ENCODE measurements at places on chromosomes 16 and 17.
A peak's percentile ranks its signal among the peaks of the same experiment; 100 is the strongest.

GRCh38 chr17:10812674-10813073, 8.8 kb upstream of the TMEM238L start:
- DNase-seq, result no peak

GRCh38 chr17:64281962-64282752, 19.1 kb upstream of the TEX2 start:
- peak; percentile 33 for DNase-seq

DNA sequence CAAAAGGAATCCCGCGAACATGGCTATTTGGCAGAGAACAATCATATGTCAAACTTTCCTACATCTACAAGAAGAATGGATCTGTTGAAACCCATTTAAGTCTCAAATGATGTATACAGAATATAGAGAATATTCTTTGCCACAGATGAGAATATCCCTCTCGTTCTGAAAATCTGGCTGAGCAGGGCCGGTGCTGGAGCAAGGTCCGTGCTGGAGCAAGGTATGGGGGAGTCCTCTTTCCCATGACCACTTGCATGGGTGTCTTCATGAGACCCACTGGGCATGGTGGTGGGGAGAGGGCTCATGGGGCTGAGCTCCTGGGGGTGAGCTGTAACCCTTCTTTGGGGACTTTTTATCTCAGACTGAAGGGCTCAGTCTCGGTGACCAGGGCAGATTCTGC, 440.9 kb downstream of the SOX9 start:
- no peak for DNase-seq

DNA sequence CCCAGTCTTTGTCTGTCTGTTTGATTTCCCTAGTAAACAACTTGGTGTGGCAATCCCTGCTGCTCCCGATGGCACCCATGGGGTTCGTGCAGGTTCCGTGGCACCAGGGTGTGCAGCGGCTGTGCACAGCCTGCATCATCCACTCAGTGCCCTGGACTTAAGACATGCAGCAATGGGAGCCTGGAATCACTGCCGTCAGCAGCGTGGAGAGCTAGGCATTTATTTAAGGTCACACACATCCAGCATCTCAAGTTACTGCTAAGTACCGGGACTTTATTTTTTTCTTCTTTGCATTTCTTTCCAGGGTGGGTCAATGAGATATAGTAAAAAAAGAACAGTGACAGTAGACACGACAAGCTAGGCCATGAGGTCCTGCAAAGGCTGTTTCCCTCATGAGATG, 2.8 kb downstream of the DHRS7C start:
- DNase-seq, result no peak

GRCh38 chr16:4928227-4928626, 8.7 kb downstream of the PPL start:
- no peak for DNase-seq

GRCh38 chr17:17692353-17693252, 11.3 kb downstream of the RAI1 start:
- DNase-seq, result no peak

GRCh38 chr16:89375021-89375420, 115.3 kb downstream of the ANKRD11 start:
- DNase-seq, result no peak

GRCh38 chr16:5466551-5466950, 369.0 kb upstream of the EEF2KMT start:
- no peak for DNase-seq

- no peak for DNase-seq
Observed at GRCh38 chr16:85261657-85262557, 149.6 kb upstream of the CIBAR2 start.

DNA sequence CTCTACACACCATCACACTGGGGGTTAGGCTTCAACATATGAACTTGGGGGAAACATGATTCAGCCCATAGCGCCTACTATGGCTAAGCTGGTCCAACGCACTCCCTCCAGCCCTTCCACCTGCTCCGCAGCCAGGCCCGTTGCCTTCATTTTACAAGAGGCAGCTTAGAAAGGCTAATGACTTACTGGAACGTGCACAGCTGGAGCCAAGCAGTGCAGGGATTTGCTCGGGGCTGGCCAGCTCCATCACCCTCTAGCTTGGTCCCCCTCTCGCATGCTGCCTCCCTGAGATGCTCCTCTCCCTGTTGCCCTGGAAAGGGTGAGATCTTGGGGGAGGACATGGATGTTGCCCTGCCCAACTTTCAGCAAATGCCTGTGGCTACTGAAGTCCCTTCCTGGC, 2.8 kb upstream of the CACNG1 start:
- no peak for DNase-seq
